ENCODE measurements at places on chromosomes 2 and 18.

DNA sequence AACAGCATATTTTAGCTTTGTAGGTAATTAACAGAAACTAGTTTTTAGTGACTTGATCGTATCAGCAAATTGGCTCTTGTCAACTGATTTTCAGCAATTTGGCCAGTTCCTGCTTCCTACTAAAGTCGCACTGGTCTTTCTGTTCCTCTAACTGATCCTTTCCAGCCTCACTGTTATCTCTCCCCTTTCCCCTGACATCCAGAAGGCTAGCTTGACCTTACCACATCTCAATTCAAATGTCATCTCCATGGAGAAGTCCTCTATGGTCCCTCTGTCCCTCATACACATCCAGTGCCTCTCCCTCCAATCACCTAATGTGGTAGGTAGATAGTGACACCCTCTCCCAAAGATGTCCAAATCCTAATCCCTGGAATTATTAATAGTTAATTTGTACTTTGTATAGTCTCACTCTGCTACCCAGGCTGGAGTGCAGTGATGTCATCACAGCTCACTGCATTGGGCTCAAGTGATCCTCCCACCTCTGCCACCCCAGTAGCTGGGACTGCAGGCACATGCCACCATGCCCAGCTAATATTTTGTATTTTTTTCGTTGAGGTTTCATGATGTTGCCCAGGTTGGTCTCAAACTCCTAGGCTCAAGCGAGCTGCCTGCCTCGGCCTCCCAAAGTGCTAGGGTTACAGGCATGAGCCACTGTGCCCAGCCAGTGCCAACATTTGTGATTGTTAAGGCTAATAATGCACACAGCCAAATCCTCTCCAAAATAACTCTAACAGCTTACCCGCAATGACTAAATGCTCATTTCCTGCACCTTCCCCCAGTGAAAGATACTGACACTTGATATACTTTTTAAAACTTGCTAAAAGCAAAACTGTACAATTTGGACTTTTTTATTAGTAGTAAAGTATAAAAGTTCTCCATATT, 16.9 kb downstream of the PSTPIP2 start:
- no peak for DNase-seq

GRCh38 chr2:39154944-39155343, 34.1 kb upstream of the SOS1 start:
- DNase-seq, result no peak

DNA sequence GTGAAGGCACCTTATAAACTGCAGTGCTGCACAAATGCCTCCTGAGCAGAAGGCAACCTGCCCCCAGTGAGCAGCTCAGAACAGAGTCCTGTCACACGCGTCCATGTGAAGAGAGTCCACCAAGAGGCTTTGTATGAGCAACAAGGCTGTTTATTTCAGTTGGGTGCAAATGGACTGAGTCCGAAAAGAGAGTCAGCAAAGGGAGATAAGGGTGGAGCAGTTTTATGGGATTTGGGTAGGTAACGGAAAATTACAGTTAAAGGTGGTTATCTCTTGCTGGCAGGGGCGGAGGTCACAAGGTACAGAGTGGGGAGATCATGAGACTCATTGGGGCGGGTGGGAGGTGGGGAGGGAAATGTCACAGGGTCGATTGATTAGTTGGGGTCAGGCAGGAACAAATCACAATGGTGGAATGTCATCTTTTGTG, 53.4 kb upstream of the RALBP1 start:
- no peak for DNase-seq

GRCh38 chr2:104781151-104781550, 72.8 kb upstream of the POU3F3 start:
- DNase-seq, result no peak

DNA sequence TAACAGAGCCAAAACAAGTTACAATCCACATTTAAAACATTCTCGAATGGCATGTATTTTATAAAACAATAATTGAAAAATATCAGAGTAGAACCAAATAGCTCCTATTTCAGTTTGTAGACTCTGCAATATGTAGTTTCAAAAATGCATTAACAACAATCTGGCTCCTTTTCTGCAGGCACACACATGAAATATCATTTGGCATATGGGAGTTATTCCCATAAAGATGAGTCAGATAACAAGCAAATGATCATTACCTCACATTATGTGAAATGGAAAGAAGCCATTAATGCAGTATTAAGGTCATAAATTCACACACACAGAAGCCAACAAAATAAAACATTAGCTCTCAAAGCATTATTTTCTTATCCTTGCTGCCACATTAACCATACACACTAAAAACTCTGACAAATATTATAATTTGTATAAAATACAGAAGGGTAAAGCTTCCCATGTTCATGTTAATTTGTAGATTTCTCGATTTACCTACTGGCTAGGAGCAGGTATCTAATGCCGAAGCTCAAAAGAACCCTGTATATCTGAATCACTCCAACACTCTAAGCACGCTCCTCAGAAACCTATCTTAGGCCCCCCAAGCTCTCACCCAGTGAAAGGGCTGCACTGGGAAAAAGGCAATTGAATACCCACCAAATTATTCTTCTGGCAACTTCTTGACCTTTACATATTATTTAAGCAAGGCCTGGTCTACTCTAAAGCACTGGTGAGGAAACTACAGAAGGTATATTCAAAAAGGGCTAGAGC, 13.8 kb downstream of the NBAS start:
- no peak for DNase-seq

DNA sequence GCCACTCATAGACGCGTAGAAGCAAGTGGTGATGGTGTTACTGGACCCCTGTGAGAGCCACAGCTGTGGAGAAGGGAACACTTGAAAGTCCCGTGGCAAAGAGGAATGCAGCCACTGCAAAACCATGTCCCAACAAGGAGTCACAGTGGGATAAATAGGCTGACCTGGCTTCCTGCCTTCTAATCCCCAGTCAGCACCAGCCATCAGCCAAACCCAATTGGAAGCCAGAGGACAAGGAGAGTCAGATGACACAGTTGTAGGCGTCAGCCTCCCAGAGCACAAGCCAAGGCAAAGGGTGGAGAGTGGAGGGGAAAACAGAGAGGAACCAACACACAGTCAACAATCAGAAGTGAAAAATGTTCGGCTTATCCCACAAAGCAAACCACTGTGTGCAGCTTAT, 5.5 kb upstream of the CYBRD1 start:
- no peak for DNase-seq

DNA sequence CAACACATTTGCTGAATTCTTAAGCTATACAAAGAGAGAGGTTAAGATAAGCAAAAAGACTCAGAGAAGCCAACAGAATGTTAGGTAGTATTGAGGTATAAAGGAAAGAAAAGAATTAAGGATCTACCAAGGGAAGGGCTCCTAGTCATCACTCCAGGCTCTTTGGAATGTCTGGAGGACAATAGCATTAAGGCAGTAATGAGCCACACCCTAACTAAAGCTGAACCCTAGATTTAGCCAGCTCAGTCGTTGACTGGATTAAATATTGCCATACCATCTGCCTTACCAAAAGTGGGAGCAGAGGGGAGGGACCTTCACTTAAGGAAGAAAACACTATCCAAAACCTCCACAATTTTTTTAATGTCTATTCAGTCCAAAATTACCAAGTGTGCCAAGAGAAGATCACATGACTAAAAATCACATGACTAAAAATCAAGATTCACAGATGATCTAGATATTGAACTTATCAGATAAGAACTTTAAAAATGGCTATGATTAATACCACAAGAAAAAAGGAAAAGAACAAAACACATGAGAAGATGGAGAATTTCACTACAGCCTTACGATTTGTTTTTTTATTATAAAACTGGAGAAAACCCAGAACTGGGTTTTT, 59.7 kb downstream of the EXOC6B start:
- DNase-seq, result no peak

GRCh38 chr2:25311865-25312575, 29.7 kb downstream of the DNMT3A start:
- no peak for DNase-seq

GRCh38 chr2:190526105-190526750, 8.3 kb downstream of the NEMP2 start:
- no peak for DNase-seq

GRCh38 chr18:62702259-62702658, 13.1 kb upstream of the PHLPP1 start:
- DNase-seq, result no peak

- no peak for DNase-seq
These were observed 89.2 kb upstream of the MYO3B start for GRCh38 chr2:170088776-170089175.

DNA sequence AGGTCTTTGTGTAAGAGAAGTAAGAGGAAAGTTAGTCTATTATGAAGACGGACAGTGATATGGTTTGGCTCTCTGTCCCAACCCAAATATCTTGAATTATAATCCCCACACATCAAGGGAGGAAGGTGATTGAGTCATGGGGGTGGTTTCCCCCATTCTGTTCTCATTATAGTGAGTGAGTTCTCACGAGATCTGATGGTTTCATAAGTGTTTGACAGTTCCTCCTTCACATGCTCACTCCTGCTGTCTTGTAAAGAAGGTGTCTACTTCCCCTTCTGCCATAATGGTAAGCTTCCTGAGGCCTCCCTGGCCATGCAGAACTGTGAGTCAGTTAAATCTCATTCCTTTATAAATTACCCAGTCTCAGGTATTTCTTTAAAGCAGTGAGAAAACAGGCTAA, 67.6 kb downstream of the NEURL3 start:
- DNase-seq, result no peak

DNA sequence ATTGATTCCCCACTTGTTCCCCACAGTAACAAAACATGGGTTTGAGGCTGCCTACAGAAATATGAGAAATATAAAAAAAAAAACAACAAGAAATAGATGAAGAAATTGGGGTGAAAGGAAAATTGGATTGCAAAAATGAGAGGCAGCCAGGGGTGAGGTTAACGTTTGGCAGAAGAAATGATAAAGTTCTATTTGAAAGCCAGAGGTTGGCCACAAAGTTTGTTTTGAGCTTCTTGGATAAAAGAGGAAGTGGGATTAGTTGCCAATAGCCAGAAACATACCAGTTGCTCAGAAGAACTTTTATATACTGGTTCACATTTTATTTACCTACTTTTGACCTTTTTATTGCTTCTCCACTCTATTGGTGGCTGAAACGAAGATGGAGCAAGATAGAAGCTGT, 67.5 kb downstream of the FASTKD2 start:
- no peak for DNase-seq

DNA sequence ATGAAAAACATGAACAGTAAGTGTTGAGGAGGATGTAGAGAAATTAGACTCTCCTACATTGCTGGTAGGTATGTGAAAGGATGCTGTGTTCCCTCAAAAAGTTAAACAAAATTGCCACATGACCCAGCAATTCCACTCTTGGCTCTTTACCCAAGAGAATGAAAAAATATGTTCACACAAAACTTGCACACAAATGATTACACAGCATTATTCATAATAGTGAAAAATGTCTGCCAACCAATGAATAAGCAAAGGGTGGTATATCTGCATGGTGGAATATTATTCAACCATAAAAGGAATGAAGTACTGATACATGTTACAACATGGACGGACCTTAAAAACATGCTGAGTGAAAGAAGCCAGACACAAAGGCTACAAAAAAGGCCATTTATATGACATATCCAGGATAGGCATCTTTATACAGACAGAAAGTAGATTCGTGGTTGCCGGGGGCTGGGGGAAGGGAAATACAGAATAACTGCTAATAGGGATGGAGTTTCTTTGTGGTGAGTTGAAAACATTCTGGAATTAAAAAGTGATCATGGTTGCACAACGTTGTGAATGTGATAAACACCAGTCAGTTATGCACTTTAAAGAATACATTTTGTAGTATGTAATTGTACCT, 85.4 kb upstream of the MYO3B start:
- DNase-seq, result no peak

- no peak for DNase-seq
These were observed 354.7 kb downstream of the CLIP4 start for GRCh38 chr2:29469961-29470360.

DNA sequence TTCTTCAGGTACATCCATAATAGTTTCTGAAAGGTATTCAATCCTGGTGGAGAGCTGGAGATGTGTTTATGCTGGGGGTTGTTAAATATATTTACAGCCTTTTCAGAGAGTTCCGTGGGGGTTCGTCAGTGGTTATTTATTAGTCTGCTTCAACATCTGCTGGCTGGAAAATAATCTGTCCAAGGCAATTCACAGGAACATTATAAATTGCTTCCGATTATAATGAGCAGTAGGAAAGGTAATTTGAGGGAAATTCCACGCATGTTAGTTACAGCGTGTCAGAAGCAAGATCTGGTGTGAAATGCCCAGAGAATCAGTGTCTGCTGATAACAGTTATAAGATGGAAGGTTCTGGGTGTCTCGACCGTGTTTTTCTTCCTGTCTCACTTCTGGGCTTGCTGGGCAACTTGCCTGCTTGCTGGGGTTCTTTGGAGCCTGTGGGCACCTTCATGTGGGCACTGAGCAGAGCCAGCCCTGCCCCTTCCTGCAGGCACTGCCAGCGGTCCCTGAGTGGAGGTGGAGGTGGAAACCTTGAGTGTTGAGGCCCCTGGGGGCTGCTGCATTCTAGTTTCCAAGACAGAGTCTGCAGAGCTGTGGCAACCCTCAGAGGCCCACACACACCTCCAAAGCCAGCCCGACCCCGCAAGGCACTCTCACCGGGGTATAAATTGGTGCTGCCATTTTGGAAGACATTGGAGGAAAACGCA, 185.7 kb downstream of the FAM210A start:
- no peak for DNase-seq

DNA sequence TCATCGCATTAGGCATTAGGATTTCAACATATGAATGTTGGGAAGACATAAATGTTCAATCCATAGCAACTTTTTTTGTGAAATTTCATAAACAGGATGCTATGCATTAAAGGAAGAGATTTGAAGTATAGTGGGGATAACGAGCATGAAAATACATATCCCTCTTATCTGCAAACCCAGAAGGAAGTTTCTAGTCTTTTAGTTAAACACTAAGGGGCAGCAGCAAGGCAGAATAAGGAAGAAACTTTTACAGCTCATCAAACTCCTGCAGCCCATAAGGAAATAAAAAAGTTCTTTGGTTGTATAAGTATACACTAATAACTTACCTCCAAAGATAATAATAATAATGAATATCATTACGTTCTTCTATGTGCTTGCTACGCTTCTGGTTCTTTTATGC, 81.5 kb downstream of the CD226 start:
- DNase-seq, result no peak

GRCh38 chr2:101007415-101008345, 5.6 kb downstream of the RPL31 start:
- no peak for DNase-seq

DNA sequence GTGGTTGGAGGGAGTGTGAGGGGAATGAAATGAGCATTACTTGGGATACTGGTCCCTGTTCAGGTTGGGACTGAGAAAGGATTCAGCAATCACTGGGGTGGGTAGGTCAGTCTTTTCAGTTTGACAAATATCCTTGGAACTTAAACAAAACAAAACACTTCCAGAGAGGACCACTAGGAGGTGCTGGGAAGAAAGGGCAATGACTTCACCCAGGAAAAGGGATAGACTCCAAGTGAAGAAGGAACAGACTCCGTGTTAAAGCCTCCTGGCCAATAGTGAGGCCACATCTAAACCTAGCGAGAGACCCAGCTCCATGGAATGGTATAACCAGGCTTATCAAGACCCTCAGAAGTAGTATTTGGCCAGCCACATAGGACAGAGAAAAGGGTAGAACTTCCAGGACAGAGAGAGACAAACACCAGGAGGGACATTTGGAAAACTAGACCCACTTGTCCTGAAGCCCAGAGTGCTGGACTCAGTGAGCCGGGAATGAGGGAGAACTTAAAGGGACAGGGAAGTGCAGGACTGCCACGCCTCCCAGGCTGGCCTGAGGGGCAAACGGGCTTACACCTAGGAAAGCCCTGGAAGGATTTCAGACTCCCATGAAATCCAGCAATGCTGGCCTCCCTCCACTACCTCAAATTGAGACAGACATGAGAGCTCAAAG, 19.6 kb upstream of the KCNG3 start:
- DNase-seq, result no peak
